Activated naive CD8-positive, alpha-beta T cell treated with anti-CD3 and anti-CD28 coated beads, Interleukin-2, amount 10 ng/mL, durations not matched to agents 7 days and 5 days (primary cell): ENCODE measurements at places on chromosomes 2 and 18. TPM values are rescaled to one million over a fixed set of nuclear protein-coding genes. Genes with fewer than 3 reads are reported as not detected.

KCNG2 gene
- total RNA-seq = not detected

LYG2 gene
- not detected for total RNA-seq

SERPINB10 gene
- not detected for total RNA-seq

MOB4 gene
- 17.2 TPM for total RNA-seq

BUB1 gene
- total RNA-seq = 91.9 TPM

NPPC gene
- 0.40 TPM for total RNA-seq

UGP2 gene
- total RNA-seq = 127 TPM

LIMS2 gene
- 21.7 TPM for total RNA-seq

L3MBTL4 gene
- 0.08 TPM for total RNA-seq

ANKAR gene
- 8.8 TPM for total RNA-seq

IL36RN gene
- total RNA-seq = not detected

TMEM182 gene
- 6.0 TPM for total RNA-seq
